NCI-H2081 (cell line): ENCODE measurements at places on chromosomes 1 and 21.
A peak's percentile ranks its signal among the peaks of the same experiment; 100 is the strongest.

- DNase-seq, result no peak
Observed at GRCh38 chr1:241658081-241658793, 6.2 kb downstream of the WDR64 start.

DNA sequence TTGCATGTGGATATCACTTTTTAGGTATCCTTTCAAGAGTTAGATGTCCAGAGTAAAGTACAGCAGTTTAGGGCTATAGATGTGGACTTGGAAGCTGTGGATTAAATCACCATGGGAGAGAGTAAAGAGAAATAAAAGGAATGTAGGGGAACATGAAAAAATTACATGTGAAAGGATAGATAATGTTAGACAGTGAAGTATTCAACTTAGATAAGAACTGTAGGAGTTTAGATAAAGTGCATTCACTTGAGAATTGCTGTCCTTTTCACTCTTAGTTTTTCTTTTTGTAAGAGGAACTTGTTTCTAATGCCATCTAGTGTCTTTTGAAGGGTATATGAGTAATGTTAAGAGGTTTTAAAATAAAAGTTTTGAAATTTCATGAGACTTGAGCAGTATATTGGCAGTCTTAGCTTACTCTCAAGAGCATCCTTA is 40.1 kb downstream of the MAST2 start:
- no peak for DNase-seq

- peak; percentile 56 for DNase-seq
Observed at GRCh38 chr1:211944733-211945500, 90.4 kb downstream of the INTS7 start.

DNA sequence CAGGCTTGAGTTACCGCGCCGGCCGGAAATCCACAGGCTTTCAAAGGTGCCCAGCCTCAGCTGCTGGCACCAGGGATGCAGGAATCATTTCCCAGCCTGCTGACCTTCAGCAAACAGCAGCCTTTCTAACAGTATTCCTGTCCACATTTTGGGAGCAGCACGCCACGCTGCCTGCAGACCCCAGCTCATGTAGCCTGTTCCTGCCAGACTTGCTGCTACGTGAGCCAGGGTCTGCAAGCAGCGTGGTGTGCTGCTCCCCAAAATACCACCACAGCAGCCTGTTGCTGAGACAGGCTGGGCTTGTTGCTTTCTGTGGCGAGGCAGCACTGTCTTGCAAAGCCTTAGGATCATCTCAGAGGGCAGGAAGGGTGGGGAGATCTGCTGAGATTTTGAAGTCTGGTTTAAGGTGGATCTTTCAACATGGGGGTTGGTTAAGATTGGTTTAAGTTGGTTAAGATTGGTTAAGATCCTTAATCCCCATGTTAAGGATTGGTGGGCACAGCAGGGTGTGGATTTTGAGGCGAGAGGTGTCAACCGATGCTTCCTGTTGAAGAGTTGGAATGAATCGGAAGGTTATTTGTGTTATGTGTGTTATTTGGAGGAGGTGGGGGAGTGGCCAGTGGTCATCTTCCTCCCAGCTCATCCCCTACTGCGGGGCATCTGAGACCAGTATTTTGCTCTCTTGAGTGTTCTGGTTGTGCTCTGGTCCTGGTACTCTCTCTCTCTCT is 12.9 kb downstream of the FAAH start:
- no peak for DNase-seq

GRCh38 chr1:231187571-231187970 is 25.7 kb downstream of the TRIM67 start:
- no peak for DNase-seq

DNA sequence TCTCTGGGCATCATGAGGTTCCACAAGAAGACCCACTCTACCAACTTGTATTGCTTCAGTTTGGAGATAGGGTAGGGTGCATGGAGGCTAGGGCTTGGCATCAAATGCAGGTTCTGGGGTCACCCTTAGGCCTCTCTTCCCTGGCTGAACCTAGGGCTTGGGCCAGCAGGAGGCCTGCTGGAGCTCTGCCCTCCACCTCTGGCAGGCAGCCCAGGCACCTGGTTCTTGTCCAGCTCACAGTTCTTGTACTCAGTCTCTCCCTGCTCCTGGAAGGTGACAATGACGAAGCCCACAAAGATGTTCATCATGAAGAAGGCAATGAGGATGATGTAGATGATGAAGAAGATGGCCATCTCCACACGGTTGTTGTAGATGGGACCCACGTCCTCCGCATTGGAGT is 37.5 kb upstream of the KIF21B start:
- no peak for DNase-seq

DNA sequence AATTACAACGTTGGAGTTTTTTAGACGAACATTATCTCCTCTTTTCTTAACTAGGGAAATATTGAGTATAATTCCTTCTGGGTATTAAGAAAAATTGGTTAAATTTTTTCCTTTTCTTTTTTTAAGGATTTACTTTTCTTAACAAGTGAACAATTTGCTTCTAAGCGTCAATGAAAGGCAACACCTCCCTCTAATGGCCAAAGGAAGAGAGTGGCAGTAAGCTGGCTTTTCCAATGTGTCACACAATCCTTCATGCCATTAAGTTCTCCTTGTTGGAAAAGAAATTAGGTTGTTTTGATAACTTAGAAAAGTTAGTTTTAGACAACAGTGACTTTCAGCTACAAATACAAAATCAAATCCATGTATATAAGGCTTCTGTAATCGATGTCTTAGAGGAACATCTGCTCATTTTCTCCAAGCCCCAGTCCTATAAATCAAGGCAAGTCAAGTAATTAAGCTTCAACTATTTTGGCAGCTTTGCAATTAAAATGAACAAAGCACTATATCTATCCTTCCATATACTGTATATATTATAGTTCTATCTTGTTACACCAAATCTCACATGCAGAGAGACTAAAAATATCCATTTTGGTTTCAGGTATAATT is 62.8 kb downstream of the EDEM3 start:
- peak; percentile 76 for DNase-seq

DNA sequence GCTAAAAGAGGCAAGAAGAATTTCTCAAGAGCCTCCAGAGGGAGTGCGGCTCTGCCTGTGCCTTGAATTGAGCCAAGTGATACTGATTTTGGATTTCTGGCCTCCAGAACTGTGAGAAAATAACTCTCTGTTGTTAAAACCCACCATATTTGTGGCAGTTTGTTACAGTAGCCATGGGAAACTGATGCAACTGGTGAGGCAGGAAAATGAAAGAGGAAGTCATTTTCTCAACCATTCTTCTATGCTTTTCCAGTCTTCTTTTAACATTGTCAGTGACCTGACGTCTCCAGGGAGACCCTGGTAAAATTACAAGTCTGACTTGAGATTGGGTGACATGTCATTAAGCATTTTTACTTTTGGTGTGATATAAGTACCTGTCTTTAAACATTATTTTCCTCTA is 5.8 kb downstream of the OR6P1 start:
- no peak for DNase-seq

- peak; percentile 68 for DNase-seq
Observed at GRCh38 chr1:31786366-31787060, 22.4 kb upstream of the ADGRB2 start.

DNA sequence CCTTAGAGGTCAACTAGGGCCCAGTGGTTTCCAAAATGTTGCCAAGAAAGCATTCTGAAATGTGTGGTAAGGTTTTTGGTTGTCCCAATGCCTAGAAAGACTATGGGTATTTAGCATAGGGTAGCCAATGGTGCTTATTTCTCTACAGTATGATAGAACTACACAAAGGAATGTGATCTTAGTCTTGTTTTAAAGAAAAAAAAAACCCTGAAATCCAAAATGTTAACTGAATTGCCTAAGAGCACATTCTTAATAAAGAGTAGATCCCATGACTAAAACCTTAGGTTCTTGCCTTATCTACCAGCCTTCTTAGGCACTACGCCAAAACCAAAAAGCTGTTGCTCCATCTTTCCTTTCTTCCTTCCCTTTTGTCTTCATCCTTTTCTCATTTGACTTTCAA is 428.2 kb downstream of the MRPL39 start:
- no peak for DNase-seq

DNA sequence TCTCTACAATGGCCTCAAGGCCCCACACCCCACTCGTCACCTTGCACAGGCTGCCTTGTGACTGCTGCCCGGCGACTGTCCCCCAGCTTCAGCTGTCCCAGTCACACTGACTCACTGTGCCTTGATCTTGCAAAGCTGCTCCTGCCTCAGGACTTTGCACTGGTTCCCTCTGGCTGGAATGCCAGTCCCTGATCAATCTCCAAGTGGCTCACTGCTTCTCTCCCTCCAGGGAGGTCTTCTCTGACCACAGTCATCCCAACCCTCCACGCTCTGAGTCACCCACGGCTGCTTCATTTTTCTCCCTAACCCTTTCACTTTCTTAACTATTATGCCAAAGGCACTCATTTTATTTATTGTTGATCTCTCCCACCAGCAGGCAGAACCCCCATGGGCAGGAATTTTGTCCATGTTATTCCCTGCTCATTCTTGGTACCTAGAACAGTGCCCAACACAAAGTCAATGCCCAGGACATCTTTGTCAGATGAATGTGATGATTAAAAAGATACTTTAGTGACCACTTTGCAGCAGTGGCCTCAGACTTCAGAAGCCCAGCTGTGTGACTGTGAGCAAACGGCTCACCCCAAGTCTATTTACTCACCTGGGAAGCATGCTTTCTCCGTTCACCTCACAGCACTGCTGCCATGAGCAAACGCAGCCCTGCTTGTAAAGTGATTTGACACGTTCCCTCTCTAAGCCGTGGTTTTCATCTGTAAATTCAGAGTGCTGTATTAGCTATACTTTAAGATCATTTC is 53.4 kb downstream of the ZBTB18 start:
- DNase-seq, result peak; percentile 19

GRCh38 chr1:67646145-67647035 is 38.6 kb upstream of the GADD45A start:
- peak; percentile 82 for DNase-seq

DNA sequence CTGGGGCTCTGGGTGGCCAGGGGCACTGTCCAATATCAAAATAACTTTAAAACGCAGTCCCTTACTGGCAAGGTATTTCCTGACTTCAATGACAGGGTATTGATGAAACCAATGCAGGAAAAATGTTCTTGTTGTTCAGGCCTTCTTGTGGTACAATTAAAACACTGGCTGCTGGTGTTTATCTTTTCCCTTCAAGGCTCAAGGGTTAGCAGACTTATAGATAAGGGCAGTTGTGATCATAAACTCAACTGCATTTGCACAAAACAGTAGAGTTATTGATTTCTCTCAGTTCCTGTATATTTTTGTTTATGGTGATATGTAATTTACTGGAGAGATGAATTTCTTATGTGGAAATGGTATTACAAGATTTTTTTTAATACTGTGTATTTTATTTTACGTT is 2.7 kb upstream of the CD84 start:
- no peak for DNase-seq

GRCh38 chr1:178543290-178543607 is 30.3 kb downstream of the TEX35 start:
- DNase-seq, result peak; percentile 51

DNA sequence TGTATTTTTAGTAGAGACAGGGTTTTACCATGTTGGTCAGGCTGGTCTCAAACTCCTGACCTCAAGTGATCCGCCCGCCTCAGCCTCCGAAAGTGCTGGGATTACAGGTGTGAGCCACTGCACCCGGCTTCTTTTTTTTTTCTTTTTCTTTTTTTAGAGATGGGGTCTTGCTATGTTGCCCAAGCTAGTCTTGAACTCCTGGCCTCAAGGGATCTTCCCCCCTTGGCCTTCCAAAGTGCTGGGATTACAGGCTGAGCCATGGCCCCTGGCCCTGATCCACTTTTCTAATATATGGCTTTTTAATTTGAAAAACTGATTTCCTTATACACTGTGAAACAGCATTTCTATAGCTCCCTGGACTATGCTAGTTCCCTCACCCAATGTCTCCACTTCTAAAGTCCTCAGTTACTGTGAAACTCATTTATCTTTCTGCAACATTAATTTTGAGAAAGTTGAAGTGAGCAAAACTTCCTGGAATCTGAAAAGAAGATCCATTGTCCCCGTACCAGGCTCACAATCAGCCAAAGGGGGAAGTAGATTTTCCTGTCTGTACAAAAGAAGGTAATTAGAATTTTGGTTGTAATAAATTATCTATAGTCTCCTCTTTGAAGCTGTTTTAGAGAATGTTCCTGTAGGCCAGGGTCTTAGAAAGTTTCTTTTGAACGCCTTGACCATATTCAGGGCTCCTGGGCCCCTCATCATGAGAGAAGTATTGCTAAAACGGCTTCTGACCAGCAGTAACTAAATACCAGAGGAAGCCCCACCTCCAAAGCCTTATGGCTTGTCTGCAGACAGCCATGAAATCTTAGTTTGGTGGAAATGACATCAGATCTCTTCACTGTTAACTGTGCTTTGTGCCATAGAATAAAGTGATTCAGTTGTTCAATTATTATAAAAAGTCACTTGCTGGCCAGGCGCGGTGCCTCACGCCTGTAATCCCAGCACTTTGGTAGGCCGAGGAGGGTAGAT is 34.9 kb downstream of the DEGS1 start:
- no peak for DNase-seq

DNA sequence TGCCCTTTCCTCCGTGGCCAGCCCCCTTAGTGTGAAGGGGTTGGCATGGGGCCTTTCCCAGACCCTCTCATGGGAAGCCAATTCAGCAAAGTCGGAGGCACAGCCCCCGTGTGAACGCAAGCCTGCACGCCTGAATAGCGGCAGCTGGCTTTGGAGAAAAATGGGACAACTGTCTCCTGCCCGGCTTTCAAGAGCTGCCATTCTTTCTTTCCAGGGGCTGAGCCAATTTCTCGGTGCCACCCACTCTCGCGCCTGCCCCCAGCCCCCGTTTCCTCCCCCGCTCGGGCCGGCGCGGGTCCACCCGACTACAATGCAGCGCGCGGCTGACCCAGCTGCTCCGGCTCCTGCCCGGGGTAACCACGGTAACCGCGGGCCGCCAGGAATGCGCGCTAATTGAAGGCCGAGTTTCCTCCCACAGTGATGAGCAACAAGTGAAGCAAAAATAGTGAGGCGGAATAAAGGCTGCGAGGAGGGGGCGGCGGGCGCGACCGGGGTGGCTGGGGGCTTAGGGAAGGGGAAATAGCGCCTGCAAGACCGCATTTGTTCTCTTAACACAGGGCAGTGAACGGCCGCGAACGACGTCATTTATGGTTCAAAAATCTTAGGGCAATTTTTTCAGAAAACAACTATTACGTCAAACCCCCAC is 27.8 kb downstream of the ILDR2 start:
- DNase-seq, result peak; percentile 43

GRCh38 chr1:50633465-50633864 is 210.2 kb upstream of the DMRTA2 start:
- DNase-seq, result peak; percentile 44
